Urinary bladder (tissue), 4 donors: ENCODE measurements at places on chromosomes 7 and 10. TPM values are rescaled to one million over a fixed set of nuclear protein-coding genes. Genes with fewer than 3 reads are reported as not detected.

VENTX gene
- total RNA-seq: not detected

DYNC1I1 gene
- 2.2 TPM for total RNA-seq

ASZ1 gene
- not detected for total RNA-seq

MYPN gene
- total RNA-seq: 3.1 TPM

PIK3CG gene
- 12.1 TPM for total RNA-seq

ARHGAP21 gene
- total RNA-seq: 233 TPM

CYP3A7 gene
- total RNA-seq: 0.21 TPM

HHEX gene
- total RNA-seq: 6.7 TPM

EVX1 gene
- total RNA-seq: 1.1 TPM

ASB10 gene
- total RNA-seq: not detected

UPK3B gene
- 23.6 TPM for total RNA-seq

MNX1 gene
- not detected for total RNA-seq

SLC13A1 gene
- total RNA-seq: not detected

TMEM176A gene
- 20.8 TPM for total RNA-seq

OR2A42 gene
- total RNA-seq: 0.42 TPM

ZP3 gene
- 0.42 TPM for total RNA-seq

IL6 gene
- total RNA-seq: 0.32 TPM

EMX2 gene
- 0.95 TPM for total RNA-seq

CCDC186 gene
- 83.1 TPM for total RNA-seq

TRIL gene
- 20.4 TPM for total RNA-seq

FAM221A gene
- total RNA-seq: 4.3 TPM

KLF6 gene
- 69.8 TPM for total RNA-seq

PNLIPRP2 gene
- not detected for total RNA-seq

IFIT2 gene
- total RNA-seq: 18.7 TPM

NKX6-2 gene
- total RNA-seq: not detected

SCD gene
- 35.2 TPM for total RNA-seq

PTN gene
- total RNA-seq: 91.1 TPM

KAZALD1 gene
- total RNA-seq: 27.0 TPM

KNDC1 gene
- total RNA-seq: 1.2 TPM

GIMAP2 gene
- total RNA-seq: 18.8 TPM

NPC1L1 gene
- total RNA-seq: not detected

FGL2 gene
- 222 TPM for total RNA-seq

CAMK2B gene
- 1.5 TPM for total RNA-seq

UNCX gene
- total RNA-seq: not detected
